ENCODE measurements at places on chromosomes 2 and 18. TPM values are rescaled to one million over a fixed set of nuclear protein-coding genes. Genes with fewer than 3 reads are reported as not detected.

DNA sequence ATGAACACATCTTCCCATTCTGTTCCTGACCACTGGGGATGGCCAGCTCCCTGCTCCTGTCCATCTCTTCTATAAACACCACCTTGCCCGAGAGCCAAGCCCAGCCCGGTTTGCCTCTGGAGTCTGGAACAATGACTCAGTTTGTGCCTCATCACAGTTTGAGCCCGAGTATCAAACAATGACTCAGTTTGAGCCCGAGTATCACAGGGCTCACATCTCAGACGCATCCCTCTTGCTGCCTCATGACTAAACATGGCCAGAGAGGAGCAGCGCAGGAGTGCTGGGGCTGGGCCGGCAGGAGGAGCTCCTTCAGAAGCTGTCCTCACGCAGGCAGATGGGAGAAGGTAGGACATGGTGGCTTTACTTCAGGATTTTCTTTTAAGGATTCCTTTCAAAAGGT lies 68.7 kb downstream of the PXDN start:
- ATAC-seq = peak; percentile 95

DNA sequence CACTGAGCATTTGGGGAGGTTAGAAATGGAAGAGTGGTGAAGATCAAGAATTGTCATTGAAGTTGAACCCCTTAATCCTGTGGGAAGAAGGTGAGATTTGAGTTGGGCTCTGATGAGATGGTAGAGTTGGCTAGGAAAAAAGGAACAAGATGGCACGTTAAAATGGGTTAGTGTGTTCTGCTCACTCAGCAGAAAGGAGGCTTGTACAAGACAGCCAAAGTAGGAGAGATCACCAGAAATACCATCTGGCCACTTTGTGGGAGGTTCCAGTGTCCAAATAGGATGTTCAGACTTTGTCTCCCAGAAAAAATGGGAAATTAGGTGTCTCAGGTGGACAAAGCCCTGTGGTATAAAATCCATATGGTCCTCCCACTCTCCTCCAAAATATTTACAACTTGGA lies 56.0 kb upstream of the SLC14A2 start:
- no peak for ATAC-seq

DNA sequence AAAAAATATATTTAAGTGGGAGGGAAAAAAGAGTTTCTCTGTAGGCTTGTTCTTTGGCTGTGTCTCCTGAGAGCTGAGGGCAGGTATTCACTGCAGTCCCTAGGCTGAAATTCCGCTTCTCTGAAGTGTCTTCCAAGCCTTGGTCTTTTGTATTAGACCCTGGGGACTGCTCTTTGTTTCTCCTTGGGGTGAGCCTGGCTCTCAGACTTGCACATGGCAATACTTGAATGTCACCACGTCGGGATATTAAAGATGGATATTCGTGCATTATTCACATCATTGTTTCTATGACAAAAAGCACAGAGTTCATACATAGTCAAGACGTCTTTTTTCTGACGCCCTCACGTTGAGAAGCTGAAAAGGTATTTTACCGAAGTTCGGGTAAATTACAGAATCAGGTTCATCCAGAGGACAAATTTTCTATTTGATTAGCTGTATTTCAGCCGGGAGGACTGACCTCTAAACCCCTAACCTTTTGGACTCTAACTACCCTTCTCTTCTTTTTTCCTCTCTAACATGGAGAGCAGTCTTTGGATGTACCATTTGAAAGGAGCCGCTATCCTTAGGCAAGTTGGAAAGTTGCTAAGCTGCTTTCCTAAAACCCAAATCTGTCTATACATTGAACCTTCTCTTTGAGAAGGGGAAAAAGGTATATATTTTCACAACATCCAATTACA lies 2.4 kb upstream of the HOXD3 start:
- ATAC-seq = no peak

DNA sequence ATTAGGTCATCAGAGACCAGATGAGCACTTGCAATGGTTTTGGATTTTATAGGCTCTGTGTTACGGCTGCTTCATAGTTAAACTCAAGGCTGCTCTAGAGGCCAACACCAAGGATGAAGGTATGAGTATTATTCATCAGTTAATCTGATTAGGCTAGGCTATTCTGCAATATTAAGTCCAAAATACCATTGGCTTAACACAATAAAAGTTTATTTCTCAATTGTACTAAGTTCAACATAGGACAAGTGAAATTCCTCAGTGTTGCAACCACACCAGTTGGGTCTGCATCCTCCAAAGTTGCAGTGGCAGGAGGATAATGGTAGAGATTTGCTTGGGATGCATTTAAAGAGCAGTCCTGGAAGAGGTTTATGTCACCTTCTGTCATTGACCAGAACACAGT lies 538.3 kb upstream of the CDH2 start:
- no peak for ATAC-seq

GRCh38 chr18:77894060-77894459 lies 644.4 kb downstream of the GALR1 start:
- no peak for ATAC-seq

DNA sequence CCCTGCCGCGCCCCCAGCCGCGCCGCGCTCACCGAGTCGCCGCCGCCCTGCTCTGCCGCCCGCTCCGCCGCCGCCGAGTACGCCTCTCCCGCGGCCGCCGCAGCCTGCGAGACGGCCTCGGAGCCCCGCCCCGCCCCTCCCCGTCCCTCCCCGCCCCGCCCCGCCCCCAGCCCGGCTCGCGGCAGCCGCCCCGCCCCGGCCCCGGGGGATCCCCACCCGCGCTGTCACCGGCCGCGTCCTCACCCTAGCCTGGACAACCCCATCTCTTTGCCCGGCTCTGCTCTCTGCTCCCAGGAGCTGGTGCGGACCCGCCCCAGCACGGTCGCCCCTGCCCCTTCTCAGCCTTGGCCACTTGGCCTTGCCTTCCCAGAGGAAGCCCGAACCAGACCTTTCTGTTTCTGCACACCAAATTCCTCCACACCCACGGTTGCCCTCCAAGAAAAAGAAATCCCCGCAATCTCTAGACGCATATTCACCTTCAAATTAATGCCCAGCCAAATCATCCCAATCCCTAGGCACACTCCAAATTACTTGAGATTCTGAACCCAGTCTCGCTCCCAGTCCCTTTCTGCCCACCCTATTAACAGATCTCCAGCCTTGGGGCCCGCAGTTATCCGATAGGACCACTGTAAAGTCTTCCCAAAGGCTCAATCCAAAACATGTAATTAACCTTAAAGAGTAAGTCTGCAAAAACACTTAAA lies at the start of gene CYRIA:
Gene CYRIA, minus strand, starts transcription at position 87 of the 701 bp plus-strand sequence. CDS start 77,715 bp downstream, outside the sequence.
- peak; percentile 76 for ATAC-seq

- ATAC-seq = no peak
Measured at GRCh38 chr18:11108947-11109346, 40.4 kb downstream of the PIEZO2 start.

DNA sequence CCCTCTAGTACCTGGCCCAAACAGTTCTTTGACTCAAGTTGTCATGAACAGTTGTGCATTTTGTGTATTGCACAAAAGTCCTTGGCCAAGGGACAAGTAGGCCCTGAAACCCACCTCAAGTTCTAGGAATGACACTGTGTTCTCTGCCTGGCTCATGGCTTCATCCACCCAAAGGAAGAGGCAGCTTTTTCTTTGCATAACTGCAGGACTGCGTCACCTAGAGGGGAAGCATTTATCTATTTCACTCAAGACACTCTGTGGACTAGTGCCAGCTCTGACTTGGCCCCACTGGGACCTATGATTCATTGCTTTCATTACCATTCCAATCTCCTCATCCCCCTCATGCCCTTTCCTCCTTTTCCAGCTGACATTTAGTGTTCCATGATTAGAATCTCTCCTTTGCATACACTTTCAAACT lies 119.3 kb upstream of the SIX2 start:
- peak; percentile 76 for ATAC-seq

DNA sequence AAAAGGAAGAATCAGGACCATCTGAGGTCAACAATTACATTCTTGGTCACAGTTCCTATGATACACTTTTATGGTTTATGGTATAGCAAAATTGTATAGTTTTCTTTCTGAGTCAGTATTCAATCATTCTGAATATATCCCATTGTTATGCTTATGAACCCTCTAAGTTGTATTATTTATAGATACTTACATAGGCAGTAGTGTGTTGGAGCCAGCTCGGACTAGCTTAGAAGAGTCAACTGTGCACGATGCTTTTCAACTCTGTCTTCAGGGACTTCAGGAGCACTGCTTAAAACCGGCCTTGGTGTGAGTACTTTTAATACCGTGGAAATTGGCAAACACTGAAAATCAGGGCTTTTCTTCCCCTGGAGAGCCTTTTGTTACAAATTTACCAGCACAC lies 215.7 kb downstream of the IKZF2 start:
- no peak for ATAC-seq

GRCh38 chr2:9702604-9703084 lies 71.8 kb upstream of the YWHAQ start:
- no peak for ATAC-seq

GRCh38 chr18:45046961-45047360 lies 366.3 kb downstream of the SETBP1 start:
- no peak for ATAC-seq

GRCh38 chr18:33577685-33578517 lies at the start of gene ASXL3:
ASXL3 (plus strand) TSS chr18:33578219; CDS start chr18:33578632, 413 bp downstream.
- peak; percentile 75 for ATAC-seq

DNA sequence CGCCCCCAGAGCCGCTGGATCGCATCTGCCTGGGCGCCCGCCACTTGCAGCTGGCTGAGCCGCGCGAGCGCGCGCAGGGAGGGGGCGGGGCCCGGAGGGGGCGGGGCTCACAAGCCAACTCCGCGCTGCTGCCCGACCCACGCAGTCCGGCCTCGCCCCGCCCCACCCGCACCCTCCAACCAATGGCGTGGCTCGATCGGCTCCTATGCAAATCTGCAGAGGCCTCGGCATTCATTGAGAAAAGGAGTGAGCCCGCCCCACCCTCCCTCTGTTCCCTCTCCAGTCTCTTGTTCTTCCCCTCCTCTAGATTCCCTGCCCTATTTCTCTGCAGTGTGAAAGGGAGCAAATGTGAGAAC lies at the start of gene ALK:
Gene ALK, minus strand, starts transcription at position 27 of the 356 bp plus-strand sequence. CDS start 927 bp downstream, outside the sequence.
- peak; percentile 94 for ATAC-seq

GRCh38 chr18:50053111-50053510 lies 141.8 kb downstream of the MYO5B start:
- no peak for ATAC-seq

GRCh38 chr2:62794791-62795190 lies 89.3 kb downstream of the EHBP1 start:
- no peak for ATAC-seq

- ATAC-seq = no peak
Measured at GRCh38 chr18:6994771-6995430, 122.7 kb downstream of the LAMA1 start.

DNA sequence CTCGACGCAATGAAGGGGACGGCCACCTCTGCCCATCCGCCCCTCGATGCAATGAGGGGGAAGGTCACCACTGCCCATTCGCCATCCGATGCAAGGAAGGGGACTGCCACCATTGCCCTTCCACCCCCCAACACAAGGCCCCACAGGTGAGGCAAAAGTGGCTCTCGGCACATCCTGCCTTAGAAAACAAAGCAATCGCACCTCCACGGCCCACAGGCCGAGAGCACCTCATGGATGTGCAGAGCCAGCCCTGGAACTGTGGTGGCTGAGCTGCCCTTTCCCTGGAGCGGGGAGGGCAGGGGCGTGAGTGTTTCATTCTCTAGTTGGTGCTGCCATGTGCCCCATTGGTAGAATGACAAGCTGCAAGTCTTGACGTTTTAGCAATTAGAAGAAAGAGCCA lies 320.6 kb upstream of the SALL3 start:
- no peak for ATAC-seq

DNA sequence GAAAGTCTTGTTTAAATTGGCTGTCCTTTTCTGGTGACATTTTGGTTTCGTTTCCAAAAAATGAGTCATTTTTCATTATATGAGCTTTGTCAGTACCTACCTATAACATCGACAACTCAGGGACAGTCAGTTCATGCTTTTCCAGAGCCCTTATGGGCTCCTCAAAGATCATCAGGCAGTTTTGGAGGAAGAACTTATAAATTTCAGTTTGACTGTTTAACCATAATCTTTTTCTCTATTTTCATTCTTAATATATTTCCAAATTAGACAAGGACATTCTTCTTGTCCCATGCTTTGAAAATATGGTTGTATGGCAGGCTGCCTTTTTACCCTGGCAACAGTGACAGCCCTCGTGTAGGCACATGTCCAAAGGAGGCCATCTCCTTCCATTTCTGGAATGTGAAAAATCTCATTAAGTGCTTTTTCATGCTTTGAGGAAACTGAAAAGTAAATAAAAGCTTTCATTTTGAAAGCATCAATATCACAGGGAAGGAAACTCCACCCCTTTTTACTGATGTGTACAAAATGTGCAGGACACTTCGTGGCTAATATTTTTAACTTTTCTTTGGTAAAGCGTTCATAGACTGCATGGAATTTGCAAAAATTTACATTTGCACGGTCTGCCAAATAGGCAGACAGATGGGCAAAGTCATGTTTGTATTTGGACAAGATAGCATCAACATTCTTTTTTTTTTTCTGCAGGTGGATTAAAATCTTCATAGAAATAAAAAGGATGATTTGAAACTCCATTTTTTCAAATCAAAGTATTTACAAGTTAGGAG lies 7.2 kb upstream of the PROC start:
- peak; percentile 29 for ATAC-seq

DNA sequence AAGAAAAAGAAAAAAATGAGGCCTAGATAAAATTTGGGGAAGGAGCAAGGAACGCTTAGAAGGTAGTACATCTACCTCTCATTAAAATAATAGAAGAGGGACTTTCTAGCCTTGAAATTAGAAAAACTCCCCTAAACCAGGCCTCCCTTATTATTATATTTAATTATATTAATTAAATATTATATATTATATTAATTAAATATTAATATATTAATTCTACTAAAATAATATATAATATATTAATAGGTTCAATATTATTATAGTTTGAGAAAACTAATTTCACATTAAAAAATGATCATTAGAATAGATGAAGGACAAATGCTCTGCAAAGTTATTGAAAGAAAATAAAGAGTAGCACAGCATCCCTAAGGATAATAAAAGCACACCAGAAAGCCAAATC lies 449.4 kb downstream of the NBAS start:
- ATAC-seq = no peak

GRCh38 chr2:170222298-170222697 lies 44.4 kb downstream of the MYO3B start:
- no peak for ATAC-seq

Gene RNU2-63P
- total RNA-seq = not detected

Gene COX7A2L
- total RNA-seq = 131 TPM

Gene ADCYAP1
- total RNA-seq = 0.39 TPM

Gene CDH2
- total RNA-seq = 22.6 TPM

Gene SERPINB13
- 0.23 TPM for total RNA-seq

Gene CD8B2
- 0.13 TPM for total RNA-seq

Gene ALPP
- total RNA-seq = not detected

Gene STK17B
- 9.6 TPM for total RNA-seq

Gene MALL
- total RNA-seq = 11.0 TPM

Gene MOGAT1
- not detected for total RNA-seq

Gene KLHL30
- total RNA-seq = 8.1 TPM

Gene HSBP1L1
- total RNA-seq = 23.8 TPM

Gene PRADC1
- 31.1 TPM for total RNA-seq

Gene SERPINB12
- total RNA-seq = not detected

Gene CREG2
- 0.54 TPM for total RNA-seq
